Body of pancreas (tissue), 4 donors: ENCODE measurements at places on chromosomes 4 and X. TPM values are rescaled to one million over a fixed set of nuclear protein-coding genes. Genes with fewer than 3 reads are reported as not detected.
A peak's percentile ranks its signal among the peaks of the same experiment; 100 is the strongest.

Gene MSMO1
- 16.1 TPM for total RNA-seq

Gene ANK2
- 9.9 TPM for total RNA-seq

DNA sequence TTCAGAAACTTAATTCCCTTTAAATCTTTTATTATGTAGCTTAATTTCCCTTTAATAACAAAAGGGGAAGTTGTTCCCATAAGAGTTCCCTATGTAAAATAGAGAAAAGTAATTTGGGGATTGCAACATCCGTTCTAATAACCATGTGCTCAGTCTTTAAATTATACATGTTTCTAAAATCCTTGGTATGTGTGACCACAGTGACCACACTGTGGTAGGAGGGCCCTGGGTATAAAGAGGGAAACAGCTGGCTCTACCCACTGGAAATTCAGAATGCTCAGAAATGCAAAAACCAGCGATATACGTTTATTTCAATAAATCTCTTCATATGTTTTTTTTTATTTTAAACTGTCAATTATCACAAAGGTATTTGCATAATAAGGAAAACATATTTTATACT, 219.1 kb downstream of the FGF13 start:
- no peak for DNase-seq

DNA sequence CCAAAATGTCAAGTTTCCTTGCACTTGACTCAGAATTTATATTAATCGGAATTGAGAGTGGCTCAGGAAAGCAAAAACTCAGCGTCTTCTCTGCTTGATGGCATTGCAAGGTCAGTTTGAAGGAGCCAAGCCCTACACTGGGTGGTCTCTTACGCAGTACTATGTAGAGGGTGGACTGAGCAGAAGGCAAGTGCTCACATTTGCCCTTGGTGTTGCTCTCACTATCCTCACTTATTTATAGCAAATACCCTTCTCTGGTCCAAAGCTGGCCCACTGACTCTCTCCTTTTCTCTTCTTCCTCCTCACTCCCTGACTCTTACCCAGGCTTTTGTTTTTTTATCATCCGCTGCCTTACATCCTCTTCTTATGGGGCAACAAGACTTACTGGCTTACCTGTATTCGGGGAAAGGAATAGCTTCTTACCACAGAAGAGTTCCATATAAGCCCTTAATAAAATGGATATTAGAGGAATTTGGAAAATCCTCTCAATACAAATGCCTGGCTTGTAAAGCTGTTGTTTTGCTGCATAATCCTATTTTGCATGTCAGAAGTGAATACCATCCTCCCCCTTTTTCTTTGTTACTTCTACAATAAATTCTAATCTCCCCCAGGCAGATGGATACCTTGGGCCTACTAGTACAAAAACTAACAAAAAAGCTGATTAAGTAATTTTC, 24.8 kb upstream of the GATB start:
- DNase-seq = no peak

- DNase-seq = no peak
These were observed 48.2 kb downstream of the CPLX1 start for GRCh38 chr4:777520-778262.

DNA sequence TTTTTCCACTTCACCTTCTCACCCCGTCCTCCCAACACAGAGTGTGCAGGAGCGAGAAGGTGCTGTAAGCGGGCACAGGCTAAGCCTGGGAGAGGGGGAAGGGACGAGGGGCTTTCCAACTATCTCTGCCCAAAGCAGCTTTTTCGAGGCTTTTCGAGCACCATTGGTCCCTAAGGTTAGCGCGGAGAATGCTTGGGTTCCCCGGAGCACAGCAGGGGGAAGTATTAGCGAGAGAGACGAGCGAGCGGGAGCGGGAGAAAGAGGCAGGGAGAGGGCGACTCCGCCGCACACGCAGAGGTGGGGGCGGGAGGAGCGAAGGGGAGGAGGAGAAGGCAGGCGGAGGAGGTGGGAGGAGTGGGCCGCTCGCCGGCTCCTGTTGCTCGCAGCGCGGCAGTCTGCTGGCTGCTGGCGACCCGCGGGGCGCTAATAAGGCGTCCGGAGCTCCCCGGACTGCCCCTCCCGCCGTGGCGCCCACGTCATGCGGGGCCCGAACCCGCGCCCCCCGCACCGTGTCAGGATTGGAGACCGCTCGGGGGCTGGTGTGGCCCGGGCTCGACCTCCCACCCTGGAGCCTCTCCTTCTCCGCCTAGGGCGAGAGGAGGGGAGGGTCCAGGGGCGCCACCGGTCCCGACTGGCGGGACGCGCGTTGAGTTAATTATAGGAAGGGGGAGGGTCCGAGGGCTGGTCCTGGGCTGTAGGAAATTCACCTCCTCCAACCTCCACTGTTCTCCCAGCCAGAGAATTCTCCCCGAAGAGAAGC, at the start of gene ADAMTS3:
TSS of gene ADAMTS3 (minus strand) at position 263 of the 760 bp plus-strand sequence. CDS start 459 bp downstream, outside the sequence.
- DNase-seq = peak; percentile 47
